ENCODE measurements at places on chromosomes 7 and 10.

GRCh38 chr7:154571772-154572171 is 431.2 kb downstream of the PAXIP1 start:
- DNase-seq = no peak

DNA sequence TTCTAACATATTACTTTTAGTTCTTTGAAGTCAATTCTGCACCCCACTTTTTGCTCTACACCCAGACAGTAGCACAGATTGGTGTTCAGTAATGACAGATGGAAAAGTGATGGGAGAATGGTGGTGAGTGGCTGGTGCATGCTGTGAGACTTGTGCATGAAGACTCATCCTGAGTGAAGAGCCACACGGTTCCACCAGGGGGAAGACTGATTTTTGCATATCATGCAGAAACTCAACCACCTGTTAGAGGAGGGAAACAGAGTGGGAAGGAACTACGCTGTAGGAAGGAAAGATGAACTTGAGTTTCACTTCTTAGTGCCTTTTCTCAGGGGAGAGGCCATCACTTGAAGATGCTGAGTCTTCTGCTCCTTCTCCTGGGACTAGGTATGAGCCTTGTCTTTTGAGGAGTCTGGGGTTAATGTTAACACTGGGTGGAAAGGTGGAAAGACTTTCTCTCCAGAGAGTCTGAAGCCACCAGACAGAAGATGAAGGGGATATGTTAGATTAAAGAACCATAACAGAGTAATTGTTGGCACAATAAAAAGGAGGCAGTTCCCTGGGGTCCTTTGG is 9.3 kb upstream of the PRSS1 start:
- no peak for DNase-seq

DNA sequence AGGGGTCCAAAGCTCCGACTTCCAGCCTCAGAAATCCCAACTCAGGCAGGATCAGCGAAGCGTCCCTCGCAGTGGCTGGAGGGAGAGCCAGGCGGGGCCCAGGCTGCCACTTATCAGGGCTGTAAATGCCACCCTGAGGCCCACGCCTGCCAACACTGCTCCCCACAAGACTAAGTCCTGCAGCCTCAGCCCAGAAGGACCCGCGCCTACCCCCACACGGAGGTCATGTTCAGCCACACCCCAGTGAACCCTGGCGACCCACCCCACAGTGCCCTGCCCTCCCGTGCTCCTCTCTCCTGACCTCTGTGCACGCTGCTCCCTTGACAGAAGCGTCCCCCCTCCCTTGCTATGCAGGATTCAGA is 3.2 kb downstream of the PSMG3 start:
- DNase-seq = no peak

DNA sequence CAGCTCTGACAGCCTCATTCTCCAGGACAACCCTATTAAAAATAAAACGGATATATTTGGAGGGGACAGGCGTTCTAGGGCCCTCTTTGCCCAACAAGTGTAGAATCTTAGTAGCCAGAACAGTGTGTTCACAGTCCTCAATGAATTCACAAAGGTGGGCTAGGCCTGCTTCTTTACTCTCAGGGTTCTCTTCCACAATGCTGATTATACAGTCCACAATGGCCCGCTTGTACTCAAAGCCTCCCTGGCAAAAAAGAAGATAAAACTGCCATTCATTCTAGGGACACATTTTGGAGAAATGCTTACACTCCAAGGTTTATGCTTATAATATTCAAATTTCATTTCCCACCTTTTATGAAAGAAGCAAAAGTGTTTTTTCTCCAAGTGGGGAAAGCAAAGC is 62.6 kb downstream of the MEST start:
- no peak for DNase-seq

All from GM13976 (cell line).